ENCODE measurements at places on chromosomes 2 and 18.

DNA sequence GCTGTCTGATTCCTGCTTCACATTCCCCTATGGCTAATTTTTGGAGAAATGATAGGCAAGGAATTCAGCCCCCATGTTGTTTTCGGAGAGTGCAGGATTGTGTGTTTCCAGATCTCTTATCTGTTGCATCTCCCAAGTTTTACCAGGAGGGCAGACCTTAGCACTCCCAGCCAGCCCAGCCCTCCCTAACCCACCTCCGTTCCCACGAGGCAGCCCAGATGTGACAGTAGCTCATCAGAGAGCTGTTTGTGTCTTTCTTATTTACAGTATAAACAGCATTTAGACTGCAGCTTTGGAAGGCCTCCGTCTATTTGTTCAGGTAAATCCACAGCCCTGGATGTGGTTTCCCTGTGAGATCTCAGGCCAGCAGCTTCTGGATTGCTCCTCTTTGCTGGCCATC lies 91.6 kb downstream of the THNSL2 start:
- no peak for DNase-seq

- no peak for DNase-seq
Observed at GRCh38 chr18:67865400-67865799, 348.9 kb upstream of the DSEL start.

DNA sequence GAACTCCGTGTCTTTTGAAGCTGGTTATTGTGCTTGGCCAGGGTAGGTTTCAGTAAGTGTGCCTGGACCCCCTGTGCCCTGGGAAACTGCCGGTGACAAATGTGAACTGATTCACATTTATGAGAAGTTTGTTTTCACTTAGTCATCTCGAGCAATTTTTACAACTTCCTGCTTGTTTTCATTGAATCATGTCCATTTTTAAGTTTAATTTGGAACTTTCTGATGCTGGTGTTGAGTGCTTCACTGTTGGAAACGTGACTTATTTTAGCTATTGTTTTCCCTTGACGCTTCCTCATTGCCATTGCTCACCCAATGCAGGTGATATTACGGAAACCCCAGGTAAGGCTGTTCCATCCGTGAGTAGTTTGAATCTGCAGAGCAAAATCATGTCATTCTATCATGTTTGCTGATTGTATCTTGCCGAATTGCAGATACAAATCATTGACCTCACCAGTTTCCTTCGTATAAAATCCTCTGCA lies 97.2 kb downstream of the RTN4 start:
- DNase-seq, result no peak

DNA sequence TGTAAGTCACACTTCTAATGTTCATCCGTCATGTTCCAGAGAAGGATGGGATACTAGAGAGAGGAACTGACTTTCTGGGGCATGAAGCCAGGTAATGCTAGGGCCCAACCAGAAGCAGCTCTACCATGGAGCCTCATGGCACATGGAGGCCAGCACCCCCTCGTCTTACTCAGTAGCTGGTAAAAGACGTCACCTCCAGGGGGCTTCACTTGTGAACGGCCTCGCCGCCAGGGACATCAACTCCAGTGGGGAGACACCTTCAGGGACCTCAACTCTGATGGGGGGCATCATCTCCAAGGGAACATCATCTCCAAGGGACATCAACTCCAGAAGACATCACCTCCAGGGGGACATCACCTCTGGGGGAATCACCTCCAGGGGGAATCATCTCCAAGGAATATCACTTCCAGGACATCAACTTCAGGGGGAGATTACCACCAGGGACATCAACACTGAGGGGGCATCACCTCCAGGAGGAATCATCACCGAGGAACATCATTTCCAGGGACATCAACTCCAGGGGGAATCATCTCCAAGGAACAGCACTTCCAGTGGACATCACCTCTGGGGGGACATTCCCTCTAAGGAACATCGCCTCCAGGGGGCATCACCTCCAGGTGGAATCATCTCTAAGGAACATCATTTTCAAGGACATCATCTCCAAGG lies 168.4 kb downstream of the NDUFA10 start:
- no peak for DNase-seq

DNA sequence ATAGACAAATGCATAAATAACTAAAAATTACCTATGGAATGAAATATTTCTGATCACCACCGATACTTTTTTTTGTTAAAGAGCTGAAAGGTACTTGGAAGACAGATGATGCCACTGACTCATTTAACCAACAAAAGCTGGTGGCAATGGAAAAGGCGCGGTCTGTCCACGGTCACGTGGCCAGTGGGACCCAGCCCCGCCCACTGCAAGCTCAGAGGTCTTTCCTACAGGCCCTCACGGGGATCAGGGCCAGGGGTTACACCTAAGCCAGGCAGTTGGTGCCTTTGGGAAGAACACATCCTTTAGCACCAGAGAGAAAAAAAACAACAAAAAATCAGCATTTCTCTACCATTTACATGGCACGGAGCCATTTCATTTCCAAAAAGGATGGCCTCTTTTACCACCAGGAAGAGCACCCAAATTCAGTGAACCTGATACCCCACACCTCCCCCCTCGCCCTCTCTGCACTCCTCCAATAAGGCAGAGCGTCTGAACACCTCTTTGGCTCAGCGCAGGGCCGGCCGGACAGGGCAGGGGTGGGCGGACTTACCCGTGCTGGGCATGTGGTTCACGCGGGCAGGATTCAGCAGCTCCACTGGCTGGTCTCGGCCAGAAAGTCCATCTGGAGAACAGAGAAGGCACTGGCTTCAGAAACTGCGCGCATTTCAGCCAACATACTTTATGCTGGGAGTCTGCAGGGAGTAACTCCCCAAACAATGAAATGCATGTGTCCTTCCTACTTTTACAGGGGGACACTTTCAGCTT lies 164.6 kb downstream of the HDAC4 start:
- no peak for DNase-seq

- DNase-seq, result no peak
Observed at GRCh38 chr2:240949791-240950705, 43.9 kb downstream of the CROCC2 start.

DNA sequence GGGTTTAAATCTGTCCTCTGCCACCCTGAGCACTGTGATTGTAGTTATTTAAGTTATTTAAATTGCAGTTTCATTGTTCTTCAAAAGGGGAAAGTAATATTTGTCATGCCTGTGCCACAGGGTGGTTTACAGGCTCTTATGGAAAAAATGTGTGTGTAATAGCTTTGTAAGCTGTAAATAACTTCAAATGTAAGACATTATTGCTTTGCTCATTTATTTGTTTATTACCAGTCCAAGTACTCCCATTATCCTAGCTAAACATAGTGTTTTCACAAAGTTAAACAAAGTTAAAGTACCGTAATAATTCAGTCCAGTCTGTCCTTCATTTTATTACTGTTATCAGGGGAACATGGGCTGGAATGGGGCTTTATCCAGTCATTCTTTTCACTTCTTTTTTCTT lies 43.4 kb upstream of the IGFBP2 start:
- no peak for DNase-seq

- DNase-seq, result no peak
Observed at GRCh38 chr2:164203131-164203530, 418.2 kb downstream of the GRB14 start.

- DNase-seq, result peak; percentile 90
Observed at GRCh38 chr2:42928161-42928691, 135.8 kb upstream of the HAAO start.

DNA sequence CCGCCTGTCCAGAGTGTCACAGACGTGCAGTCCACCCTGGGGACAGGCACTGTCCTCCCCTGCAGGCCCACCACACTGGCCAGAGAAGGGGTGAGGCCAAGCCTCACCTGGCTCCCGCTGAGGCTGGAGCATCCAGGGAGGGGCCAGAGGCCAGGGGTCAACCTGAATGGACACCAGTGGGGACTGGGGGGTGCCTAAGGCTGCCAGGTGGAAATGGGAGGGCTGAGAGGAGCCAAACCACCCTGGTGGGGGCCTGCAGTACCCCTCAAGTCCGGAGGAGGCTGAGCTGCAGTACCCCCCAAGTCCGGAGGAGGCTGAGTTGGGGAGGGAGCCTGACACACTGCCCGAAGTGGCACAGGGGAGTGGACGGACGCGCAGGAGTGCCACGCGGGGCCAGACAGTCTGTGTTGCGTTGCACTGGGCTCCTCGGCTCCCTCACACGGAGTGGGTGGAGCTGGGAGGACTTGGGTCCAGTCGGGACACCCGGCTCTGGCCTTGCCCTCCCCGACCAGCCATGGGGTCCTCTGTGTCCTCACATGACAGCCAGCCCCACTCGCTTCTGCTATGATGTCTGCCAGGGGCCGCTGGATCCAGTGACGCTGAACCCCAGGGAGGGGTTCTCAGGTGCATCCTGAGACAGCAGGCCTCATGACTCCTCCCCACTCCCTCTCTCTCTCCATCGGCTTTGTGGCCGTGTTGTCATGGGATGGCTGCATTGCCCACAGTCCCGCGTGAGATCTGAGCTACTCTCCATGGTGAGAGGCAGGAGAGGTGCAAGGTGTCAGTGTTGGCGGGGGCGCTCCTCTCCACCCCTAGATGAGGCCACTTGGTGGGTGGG lies 22.3 kb upstream of the GPC1 start:
- DNase-seq, result no peak

GRCh38 chr2:1716441-1716840 lies 27.9 kb downstream of the PXDN start:
- no peak for DNase-seq

- no peak for DNase-seq
Observed at GRCh38 chr2:59896499-59897245, 656.8 kb downstream of the BCL11A start.

- peak; percentile 22 for DNase-seq
Observed at GRCh38 chr2:231674587-231675338, 33.6 kb upstream of the PTMA start.

GRCh38 chr2:241391892-241392665 lies 36.0 kb downstream of the FARP2 start:
- DNase-seq, result no peak

DNA sequence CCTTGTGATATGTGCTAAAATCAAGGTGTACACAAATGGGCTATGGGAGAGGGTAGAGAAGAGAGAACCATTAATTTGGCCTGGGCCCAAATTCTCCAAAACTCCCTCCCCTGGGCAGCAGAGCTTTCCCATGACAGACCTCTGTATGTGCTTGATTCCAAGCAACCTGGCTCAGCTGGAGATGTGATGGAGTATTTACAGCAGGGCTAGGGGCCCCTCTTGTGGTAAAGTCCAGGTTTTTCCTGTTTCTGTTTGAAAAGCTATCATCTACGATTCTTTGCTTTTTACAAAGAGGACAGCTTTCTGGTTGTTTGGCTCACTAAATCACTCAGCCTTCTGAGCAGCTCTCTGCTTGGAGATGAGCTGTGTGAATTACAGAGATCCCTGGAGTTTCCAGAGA lies 40.3 kb downstream of the KCNS3 start:
- DNase-seq, result no peak

DNA sequence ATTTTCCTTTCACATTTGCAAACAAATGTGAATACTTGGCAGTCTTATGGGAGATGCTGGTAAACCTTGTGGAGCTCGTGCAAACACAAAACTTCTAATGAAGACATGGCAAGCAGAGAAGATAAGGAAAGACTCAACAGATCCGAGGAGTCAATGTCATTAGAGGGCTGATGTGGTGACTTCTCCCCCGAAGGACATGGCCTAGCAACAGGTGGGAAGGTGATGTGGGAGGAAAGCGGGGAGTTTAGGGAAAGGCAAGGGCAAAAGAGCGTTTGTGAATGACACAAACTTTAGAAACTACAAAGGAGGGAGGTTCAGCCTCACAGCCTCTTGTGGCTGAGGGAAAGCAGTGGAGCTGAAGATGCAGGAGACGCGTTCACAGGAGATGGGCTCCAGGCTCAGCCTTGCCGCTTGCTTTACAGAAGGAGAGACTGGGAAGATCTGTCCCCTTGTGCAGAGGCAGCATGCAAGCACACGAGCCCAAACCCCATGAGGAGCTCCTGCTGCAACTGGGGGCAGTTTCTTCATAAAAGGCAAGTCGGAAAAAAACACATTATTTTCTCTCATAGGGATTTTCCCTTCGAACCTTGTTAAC lies 86.6 kb downstream of the SOWAHC start:
- DNase-seq, result no peak

GRCh38 chr2:230661072-230661957 lies 51.3 kb upstream of the CAB39 start:
- DNase-seq, result no peak

DNA sequence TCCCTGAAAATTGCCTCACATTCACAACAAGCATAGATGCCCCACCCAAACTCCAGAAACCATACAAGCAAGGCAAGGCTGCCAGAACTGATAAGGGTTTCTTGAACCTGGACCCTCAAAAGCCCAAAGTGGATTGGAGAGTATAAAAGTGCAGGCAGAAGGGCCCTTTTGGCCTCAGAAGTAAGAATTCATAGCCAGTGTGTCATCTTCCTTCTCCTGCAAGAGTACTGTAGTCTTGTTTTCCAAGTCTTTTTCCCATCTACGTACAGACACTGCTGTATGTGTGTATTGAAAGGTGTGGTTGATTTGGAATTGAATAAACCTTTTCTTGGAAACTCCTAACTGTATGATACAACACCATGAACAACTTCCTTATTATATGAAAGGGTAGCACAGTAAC lies 46.8 kb downstream of the ZC3H15 start:
- DNase-seq, result no peak

GRCh38 chr2:236113425-236113824 lies 54.8 kb downstream of the GBX2 start:
- DNase-seq, result no peak

GRCh38 chr2:101596333-101596732 lies 101.2 kb upstream of the MAP4K4 start:
- no peak for DNase-seq

GRCh38 chr2:221264318-221264717 lies 307.8 kb downstream of the EPHA4 start:
- DNase-seq, result no peak

DNA sequence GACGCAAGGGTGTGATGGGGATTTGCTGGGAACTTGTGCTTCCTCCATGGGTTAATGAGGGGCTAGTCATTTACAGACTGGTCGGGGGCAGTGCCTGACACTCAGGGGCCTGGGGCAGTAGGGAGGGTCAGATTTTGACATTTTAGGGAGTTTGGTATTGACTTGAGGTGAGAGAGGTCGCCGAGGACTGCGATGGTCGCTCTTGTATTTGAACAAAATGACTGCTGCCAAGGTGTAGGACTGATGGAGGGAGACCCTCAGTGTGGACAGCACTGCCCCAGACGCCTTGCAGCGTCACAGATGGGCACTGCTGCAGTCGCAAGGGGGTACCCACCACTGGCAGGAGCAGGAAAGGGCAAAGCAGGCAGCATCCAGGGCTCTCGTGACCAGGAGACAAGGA lies 182.9 kb downstream of the RTP5 start:
- DNase-seq, result no peak

- DNase-seq, result no peak
Observed at GRCh38 chr2:155630760-155631159, 701.8 kb downstream of the NR4A2 start.

- DNase-seq, result no peak
Observed at GRCh38 chr18:532018-532417, 31.5 kb upstream of the COLEC12 start.

GRCh38 chr2:18829251-18829902 lies 240.0 kb upstream of the NT5C1B start:
- no peak for DNase-seq

DNA sequence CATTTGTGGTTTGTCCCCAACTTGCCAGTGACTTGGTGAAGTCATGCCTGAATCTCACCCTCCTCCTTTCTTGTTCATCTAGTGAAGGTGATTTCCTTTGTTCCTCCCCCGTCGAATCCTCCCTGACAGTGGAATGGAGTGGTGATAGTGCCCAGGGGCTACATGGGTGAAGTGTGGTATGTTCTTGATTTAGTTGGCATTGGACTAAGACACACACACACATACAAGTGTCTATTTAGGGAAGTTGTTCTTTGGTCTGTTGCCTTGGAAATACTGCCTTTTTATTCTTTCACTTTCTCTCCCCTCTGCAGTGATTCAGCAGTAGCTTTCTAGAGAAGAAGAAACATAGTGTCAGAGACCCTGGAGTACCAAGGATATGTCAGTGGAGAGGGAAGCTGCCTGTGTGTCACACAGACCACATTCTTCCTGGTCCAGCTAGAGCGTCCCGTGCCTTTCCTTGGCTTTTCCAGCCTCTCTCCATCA lies 10.9 kb downstream of the INPP4A start:
- DNase-seq, result no peak
